ENCODE measurements at places on chromosomes 7 and 10.

GRCh38 chr7:16921644-16922257, 40.0 kb upstream of the AGR3 start:
- H3K4me1 ChIP-seq, result peaks cover 4% of the 10 kb centered on the region
- no peak overlapping the region for H3K27ac ChIP-seq
- H3K36me3 ChIP-seq, result no peaks in the 10 kb centered on the region
- no peak for DNase-seq
- no peak overlapping the region for H3K4me3 ChIP-seq
- no peaks in the 10 kb centered on the region for H3K27me3 ChIP-seq

DNA sequence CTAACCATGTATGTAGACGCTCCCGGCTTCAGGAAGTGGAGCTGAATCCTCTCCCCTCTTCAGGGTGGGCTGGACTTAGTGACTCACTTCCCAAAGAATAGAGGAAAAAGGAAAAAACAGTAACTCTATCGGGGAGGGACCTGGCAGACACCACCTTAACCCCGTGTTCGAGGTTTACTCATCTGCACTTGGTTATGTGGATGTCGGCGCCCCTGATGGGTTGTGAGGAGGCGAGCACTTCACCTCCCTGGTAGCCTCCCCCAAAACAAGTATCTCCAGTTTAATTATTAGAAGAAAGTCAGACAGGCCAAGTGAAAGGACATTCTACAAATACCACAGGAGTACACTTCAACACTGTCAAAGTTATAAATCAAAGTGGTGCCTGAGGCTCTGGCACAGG, 559.7 kb downstream of the TCERG1L start:
- peaks cover 8% of the 10 kb centered on the region for H3K27me3 ChIP-seq
- DNase-seq, result no peak
- no peak overlapping the region for H3K27ac ChIP-seq
- no peaks in the 10 kb centered on the region for H3K4me1 ChIP-seq

GRCh38 chr7:5831196-5831595, 49.4 kb upstream of the OCM start:
- peak; percentile 23 for DNase-seq
- H3K4me1 ChIP-seq, result no peaks in the 10 kb centered on the region
- no peaks in the 10 kb centered on the region for H3K27me3 ChIP-seq
- H3K36me3 ChIP-seq, result no peaks in the 10 kb centered on the region

GRCh38 chr10:112919721-112920120, 30.3 kb upstream of the TCF7L2 start:
- DNase-seq, result no peak
- H3K27me3 ChIP-seq, result peaks cover 6% of the 10 kb centered on the region
- H3K4me3 ChIP-seq, result no peak overlapping the region
- no peak overlapping the region for H3K27ac ChIP-seq
- no peaks in the 10 kb centered on the region for H3K36me3 ChIP-seq
- H3K4me1 ChIP-seq, result no peaks in the 10 kb centered on the region

DNA sequence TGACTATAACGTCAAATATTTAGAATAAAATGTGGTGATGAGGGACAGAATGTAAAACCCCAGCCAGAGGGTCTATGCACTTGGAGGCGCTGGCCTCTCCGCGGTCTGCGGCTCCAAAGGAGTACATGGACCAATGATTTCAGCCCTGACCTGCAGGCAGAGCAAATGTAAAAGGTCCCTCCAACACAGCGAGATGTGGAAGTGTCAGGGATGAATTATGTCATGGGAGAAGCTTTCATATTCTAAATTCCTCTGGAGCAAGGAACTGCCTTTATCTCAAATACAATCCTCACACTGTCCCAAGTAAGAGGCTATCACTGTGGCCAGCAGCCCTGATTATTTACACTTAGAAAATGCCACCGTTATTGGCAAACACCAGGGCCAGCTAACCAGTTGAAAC, 139.4 kb downstream of the GFRA1 start:
- H3K27me3 ChIP-seq, result no peaks in the 10 kb centered on the region
- no peak overlapping the region for H3K27ac ChIP-seq
- no peaks in the 10 kb centered on the region for H3K4me1 ChIP-seq
- DNase-seq, result no peak

DNA sequence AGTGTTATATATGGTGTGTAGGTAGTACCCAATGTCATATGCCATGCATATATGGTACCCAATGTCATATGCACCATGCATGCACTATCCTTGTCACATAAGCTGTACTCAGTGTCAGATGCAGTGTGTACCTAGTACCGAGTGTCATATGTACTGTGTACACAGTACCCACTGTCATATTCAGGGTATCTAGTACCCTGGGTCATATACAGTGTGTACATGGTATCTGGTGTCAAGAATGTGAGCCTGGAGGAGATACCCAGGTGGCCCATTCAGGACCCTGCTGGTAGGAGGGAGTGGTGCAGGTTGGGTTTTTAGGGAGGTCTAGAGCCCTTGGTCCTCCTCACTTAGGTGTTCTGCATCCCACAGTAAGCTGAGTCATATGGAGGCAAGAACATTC, 1.8 kb downstream of the ZMYND11 start:
- H3K27me3 ChIP-seq, result no peaks in the 10 kb centered on the region
- peaks cover 25% of the 10 kb centered on the region for H3K4me1 ChIP-seq
- H3K4me3 ChIP-seq, result peak overlapping the region; percentile 87
- no peak for DNase-seq
- no peaks in the 10 kb centered on the region for H3K36me3 ChIP-seq
- peak overlapping the region; percentile 73 for H3K27ac ChIP-seq

DNA sequence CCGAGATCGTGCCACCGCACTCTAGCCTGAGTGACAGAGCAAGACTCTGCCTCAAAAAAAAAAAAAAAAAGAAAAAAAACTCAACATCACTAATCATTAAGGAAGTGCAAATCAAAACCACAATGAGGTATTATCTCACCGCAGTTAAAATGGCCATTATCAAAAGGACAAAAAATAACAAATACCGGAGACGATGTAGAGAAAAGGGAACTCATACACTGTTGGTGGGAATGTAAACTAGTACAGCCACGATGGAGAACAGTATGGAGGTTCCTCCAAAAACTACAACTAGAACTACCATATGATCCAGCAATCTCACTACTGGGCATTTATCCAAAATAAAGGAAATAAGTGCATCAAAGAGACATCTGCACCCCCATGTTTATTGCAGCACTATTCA, 24.3 kb downstream of the GRK5 start:
- peaks cover 6% of the 10 kb centered on the region for H3K36me3 ChIP-seq
- no peak overlapping the region for H3K4me3 ChIP-seq
- no peak for DNase-seq
- peaks cover 54% of the 10 kb centered on the region for H3K4me1 ChIP-seq
- H3K27me3 ChIP-seq, result no peaks in the 10 kb centered on the region
- H3K27ac ChIP-seq, result no peak overlapping the region

GRCh38 chr10:1035201-1035600, 9.5 kb upstream of the IDI2 start:
- peaks cover 6% of the 10 kb centered on the region for H3K36me3 ChIP-seq
- peaks cover 17% of the 10 kb centered on the region for H3K4me1 ChIP-seq
- H3K27me3 ChIP-seq, result no peaks in the 10 kb centered on the region
- H3K4me3 ChIP-seq, result no peak overlapping the region

DNA sequence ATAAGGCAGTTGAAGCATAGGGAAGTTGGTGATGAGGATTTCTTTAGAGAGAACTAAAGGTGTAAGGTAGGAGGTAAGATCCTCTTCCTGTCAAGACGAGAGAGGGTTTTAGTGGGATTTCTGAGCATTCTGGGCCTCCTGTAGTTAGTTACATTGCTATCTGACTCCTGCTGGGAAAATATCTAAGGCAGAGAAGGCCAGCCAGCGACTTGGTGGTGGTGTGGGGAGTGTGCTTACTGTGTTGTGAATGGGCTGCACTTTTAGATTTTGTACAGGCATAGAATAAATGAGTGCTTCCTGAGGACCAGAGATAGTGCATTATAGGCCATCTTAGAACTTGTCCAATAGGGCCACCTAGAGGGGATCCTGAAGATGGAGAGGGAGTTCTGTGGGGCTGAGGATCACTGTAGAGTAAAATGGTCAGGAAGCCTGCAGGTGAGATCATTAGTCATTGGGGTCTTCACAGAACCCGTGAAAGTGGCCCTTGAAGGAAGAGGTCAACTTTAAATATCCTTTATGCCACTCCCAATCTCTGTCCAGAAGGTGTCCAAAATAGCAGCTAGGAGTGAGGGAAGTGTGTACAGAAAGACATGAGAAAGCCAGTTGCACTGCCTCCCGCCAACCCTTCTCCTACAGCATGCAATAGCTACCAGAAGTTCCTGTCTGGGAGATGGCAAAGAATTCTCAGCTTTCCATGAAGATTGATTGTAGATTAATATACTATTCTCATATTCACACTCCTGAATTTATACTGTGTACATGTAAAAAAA, 266.6 kb downstream of the POLR1F start:
- DNase-seq, result no peak
- no peaks in the 10 kb centered on the region for H3K27me3 ChIP-seq
- peaks cover 4% of the 10 kb centered on the region for H3K4me1 ChIP-seq
- no peak overlapping the region for H3K4me3 ChIP-seq
- H3K27ac ChIP-seq, result no peak overlapping the region

- DNase-seq, result no peak
- H3K36me3 ChIP-seq, result no peaks in the 10 kb centered on the region
- H3K27ac ChIP-seq, result no peak overlapping the region
- peaks cover 4% of the 10 kb centered on the region for H3K27me3 ChIP-seq
- H3K4me3 ChIP-seq, result no peak overlapping the region
Measured at GRCh38 chr7:7324698-7325097, 142.4 kb downstream of the C1GALT1 start.

DNA sequence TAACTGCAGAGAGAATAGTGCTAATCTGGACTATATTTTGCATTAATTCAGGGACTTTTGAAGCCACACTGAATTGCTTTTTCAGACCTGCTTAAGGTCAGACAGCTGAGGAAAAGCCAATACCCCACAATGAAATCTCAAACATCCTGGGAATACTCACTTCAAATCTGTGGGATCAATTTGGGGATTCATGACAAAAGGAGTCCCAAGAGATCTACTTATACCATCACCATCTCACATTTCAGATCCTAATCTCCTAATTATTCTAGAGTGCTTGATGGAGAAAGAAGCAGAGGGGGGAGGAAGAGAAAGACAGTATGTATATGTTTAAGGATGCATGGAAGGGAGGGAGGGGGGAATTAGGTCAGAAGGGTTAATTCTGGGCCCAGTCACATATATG, 202.2 kb downstream of the CACNA2D1 start:
- H3K4me1 ChIP-seq, result no peaks in the 10 kb centered on the region
- no peaks in the 10 kb centered on the region for H3K27me3 ChIP-seq
- H3K27ac ChIP-seq, result no peak overlapping the region
- H3K4me3 ChIP-seq, result no peak overlapping the region

DNA sequence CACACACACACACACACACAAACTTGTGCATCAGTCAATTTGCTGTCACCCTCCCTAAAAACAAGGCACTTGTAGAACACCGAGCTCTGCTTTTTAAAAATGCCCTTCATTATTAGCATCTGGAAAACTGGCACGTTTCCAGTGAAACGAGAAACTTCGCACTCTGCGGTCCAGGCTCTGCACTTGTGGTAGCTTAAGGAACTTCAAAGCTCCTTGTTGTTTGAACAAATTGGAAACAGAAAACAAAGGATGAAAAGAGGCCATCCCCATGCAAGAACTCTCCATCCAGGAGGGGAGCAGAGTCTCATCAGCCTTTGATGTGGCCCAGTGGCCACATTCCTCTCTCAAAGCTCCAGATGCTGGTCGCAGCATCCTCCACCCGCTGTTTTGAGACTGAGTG, 105.1 kb downstream of the C10orf90 start:
- no peaks in the 10 kb centered on the region for H3K4me1 ChIP-seq
- no peaks in the 10 kb centered on the region for H3K36me3 ChIP-seq
- no peak overlapping the region for H3K4me3 ChIP-seq
- H3K27me3 ChIP-seq, result no peaks in the 10 kb centered on the region
- no peak overlapping the region for H3K27ac ChIP-seq

GRCh38 chr7:151520419-151521261, 945 bp upstream of the RHEB start:
- no peaks in the 10 kb centered on the region for H3K36me3 ChIP-seq
- no peak for DNase-seq
- no peaks in the 10 kb centered on the region for H3K27me3 ChIP-seq
- peaks cover 33% of the 10 kb centered on the region for H3K4me1 ChIP-seq

GRCh38 chr7:155283565-155284194, 14.0 kb upstream of the INSIG1 start:
- DNase-seq, result no peak
- H3K4me3 ChIP-seq, result peak overlapping the region; percentile 16
- H3K36me3 ChIP-seq, result no peaks in the 10 kb centered on the region
- H3K4me1 ChIP-seq, result peaks cover 57% of the 10 kb centered on the region

DNA sequence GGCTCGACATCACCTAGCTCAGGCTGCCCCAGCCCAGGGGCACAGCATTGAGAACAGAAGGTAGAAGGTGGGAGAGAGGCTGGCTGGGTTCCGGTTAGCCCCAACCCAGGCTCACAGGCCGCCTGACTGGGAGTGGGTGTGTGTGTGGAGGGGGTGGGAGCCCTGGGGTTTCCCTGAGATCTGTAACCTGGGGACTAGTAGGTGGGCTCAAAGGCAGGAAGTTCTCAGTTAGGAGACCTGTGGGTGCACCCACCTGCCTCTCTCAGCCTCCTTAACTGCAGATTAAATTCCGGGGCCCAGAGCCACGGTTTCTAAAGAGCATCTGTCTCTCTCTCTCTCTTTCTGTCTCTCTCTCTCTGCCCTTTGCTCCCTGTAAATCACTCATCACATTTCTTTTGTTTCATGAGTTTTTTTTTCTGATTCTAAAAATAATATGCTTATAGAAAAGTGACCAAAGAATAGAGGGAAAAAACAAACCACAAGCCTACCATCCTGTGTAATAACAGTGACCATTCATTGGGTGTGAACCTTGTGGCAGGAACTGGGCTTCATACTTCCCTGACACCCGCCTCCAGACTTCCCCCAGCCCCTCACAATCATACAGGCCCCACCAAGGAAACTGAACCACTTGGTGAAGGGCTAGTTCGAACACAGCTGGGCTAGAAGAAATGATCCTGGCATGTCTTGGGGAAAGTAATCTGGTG, 83.4 kb upstream of the SMNDC1 start:
- peak overlapping the region; percentile 87 for H3K4me3 ChIP-seq
- peaks cover 53% of the 10 kb centered on the region for H3K4me1 ChIP-seq
- DNase-seq, result peak; percentile 78
- H3K27me3 ChIP-seq, result peaks cover 2% of the 10 kb centered on the region
- H3K36me3 ChIP-seq, result peaks cover 5% of the 10 kb centered on the region
- H3K27ac ChIP-seq, result peak overlapping the region; percentile 100

- H3K36me3 ChIP-seq, result peaks cover 5% of the 10 kb centered on the region
- H3K27ac ChIP-seq, result no peak overlapping the region
- peaks cover 9% of the 10 kb centered on the region for H3K27me3 ChIP-seq
- no peaks in the 10 kb centered on the region for H3K4me1 ChIP-seq
Measured at GRCh38 chr10:130400890-130401289, 264.7 kb downstream of the GLRX3 start.

- H3K27ac ChIP-seq, result no peak overlapping the region
- H3K4me3 ChIP-seq, result no peak overlapping the region
- H3K27me3 ChIP-seq, result peaks cover 7% of the 10 kb centered on the region
- DNase-seq, result no peak
- peaks cover 21% of the 10 kb centered on the region for H3K4me1 ChIP-seq
Measured at GRCh38 chr10:110778211-110778610, 93.5 kb upstream of the PDCD4 start.

DNA sequence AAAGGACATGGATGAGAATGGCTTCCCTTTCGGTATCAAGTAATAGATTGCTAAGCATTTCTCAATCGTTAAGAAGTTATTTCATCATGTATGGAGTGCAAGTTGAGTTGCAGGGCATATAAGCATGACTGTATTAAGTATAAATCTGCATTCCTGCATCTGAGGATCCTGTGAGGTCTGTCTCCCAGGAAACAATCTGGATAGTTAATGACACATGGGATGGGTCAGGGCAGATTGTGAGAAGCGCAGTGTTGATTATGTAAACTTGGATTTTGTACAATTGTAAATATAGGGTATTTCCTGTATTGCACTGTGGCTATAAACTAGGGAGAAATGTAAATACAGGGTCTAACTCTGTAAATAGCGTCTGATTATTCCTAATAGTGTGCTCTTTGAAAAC, 102.6 kb downstream of the PLXDC2 start:
- H3K27me3 ChIP-seq, result no peaks in the 10 kb centered on the region
- H3K27ac ChIP-seq, result no peak overlapping the region
- H3K4me3 ChIP-seq, result no peak overlapping the region
- no peak for DNase-seq
- H3K36me3 ChIP-seq, result peaks cover 6% of the 10 kb centered on the region

All from natural killer cell treated with Interleukin-12 subunit alpha and Interleukin-12 subunit beta and Interleukin-15 and Interleukin-18, amount 100 ng/mL, for 72 hours (primary cell).